ENCODE measurements at places on chromosomes 1 and 21.

DNA sequence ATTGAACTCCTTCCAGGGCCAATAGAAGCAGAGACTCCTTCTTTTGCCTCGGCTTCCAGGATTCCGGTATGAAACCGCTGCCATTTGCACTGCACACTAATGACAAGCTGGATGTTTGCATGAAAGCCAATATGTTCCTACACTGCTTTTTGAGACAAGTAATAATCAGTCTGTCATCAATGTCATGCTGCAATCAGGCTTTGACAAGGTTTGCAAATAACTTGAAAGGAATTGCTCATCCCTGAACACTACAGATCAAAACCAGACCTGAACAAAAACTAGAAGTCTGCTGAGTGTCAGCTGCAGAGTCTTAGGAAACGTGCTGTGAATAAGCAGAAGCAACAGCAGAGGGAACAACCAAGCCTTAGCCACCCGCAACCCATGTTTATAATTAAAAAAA lies 720.7 kb upstream of the CXADR start:
- no peak for DNase-seq

DNA sequence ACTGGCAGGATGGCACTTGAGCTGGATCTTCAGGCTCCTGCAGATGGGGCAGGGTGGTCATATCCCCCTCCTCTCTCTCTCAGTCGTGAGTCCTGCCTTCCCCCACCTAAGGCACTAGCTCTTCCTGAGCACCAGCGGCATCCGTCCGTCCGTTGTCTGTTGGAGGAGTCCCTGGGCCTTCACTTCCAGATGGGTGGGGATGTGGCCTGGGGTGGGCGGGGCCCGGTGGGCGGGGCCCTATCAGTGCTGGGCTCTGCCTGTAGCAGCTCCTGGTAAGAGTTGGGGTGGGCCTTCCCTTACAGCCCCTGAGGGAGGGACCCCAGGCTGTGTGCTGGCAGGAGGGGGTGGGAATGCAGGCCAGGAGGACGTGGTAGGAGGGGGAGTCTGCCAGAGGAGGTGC lies 10.3 kb downstream of the LDLRAD2 start:
- no peak for DNase-seq

- no peak for DNase-seq
These were observed 184.5 kb downstream of the CHRM3 start for GRCh38 chr1:239570878-239571277.

- DNase-seq, result no peak
These were observed 6.7 kb upstream of the FNDC5 start for GRCh38 chr1:32877211-32878110.

Data from activated CD4-positive, alpha-beta T cell treated with anti-CD3 and anti-CD28 coated beads, Interleukin-2, Interleukin-4, amounts not matched to agents 100 ng/mL and 50 ng/mL, durations not matched to agents 16 hours and 8 hours (primary cell).